Fibroblast of the aortic adventitia (primary cell): ENCODE measurements at places on chromosomes 16 and 17. TPM values are rescaled to one million over a fixed set of nuclear protein-coding genes. Genes with fewer than 3 reads are reported as not detected.
A peak's percentile ranks its signal among the peaks of the same experiment; 100 is the strongest.

Gene KRT15
- total RNA-seq = 0.63 TPM in 1 of 2 replicates, not detected in the other

Gene KCNAB3
- total RNA-seq = 1.3 TPM in 1 of 2 replicates, not detected in the other

Gene CES3
- total RNA-seq = 0.54 TPM in 1 of 2 replicates, not detected in the other

Gene KRT39
- not detected in 2 replicates for total RNA-seq

Gene SLC4A1
- total RNA-seq = not detected in 2 replicates

Gene HOXB7
- 0.18 and 4.7 TPM in 2 replicates for total RNA-seq

DNA sequence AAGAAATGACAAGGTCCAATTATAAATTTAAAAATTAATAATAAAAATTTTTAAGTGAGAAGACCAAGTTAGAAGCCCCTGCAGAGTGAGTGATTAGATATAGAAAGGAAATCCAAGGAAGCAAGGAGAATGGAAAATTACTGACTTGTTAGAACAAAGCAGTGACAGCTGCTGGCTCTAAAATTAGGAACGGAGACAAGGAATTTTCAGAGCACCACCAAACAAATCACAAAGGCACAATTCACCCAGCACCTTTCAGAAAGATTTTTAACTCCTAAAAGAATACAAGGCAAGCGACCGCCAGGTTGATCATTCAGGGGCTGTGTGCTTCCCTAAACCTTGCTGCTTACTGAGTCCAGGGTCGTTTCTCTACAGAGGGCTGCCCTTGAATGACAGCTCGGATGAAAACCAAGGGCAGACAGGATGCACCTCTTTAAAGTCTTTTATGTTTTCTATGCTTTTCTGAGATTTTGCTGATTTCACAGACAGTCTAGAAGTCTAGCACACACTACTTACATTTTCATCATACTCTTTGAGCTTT lies 45.4 kb upstream of the GINS3 start:
- no peak for DNase-seq

DNA sequence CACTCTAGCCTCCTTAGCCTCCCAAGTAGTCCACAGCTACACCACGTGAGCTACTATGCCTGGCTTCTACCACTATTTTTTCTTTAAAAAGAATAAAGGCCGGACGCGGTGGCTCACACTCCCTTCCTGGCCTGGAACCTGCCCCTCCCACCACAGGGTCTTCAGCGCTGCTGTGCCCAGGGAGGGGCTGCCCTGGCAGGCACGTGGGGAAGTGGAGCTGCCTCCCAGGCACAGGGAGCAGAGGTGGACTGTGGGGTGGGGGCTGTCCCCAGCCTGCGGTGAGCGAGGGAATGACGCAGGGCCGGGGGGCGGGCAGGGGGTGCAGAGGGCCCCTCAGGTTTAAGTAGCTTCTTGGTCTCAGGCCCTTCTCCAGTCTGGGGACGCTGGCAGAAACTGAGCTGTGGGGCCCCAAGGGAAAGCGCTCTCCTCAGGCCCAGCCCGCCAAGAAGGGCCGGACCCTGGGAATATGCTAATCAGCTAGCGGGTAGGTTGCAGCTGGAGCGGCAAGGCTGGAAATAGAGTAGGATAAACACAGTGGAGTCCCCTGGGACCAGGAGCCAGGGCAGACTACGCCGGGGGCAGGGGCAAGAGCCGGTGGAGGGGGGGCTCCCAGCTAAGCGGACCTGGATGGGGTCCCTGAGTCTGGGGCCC lies 46.8 kb downstream of the TIMM22 start:
- DNase-seq = no peak

DNA sequence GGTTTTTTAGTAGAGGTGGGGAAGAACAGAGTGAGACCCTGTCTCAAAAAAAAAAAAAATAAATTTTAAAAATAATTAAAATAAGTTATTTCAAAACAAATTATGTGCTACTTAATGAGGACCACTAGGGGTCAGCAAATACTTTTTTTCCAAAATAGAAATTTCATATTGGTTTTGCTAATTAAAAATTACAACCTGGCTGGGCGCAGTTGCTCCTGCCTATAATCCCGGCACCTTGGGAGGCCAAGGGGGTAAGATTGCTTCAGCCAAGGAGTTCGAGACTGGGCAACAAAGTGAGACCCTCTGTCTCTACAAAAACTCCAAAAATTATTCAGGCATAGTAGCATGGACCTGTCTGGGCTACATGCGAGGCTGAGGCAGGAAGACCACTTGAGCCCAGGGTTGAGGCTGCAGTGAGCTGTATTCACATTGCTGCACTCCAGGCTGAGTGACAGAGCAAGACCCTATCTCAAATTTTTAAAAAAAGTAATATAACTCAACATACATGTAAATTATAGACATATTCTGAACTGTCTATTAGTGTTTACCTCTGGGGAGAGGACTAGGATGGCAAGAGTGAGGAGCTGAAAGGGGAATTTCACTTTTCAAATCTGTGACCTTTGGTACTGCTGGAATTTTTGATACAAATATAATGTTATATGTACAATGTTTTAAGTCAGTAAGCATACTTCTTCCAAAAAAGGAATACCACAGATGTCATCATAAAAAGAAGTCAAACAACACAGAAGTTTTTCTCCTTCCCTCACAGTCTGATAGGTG lies 8.1 kb downstream of the MEIOB start:
- DNase-seq = peak; percentile 71

DNA sequence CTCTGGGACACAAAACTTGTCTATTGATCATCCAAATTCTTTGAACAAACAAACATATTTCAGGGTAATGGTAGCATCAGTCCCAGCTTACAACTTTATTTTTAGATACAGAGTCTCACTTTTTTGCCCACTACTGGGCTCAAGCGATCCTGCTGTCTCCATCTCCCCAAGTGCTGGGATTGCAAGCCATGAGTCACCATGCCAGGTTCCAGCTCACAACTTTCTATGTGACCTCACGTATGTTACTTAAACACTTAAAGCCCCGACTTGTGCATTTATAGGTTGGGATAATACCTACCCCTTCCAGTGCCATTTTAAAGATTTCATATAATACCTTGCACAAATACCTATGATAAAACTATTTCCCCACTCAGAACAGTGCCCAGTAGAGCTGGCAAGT lies 42.0 kb upstream of the KSR1 start:
- peak; percentile 12 for DNase-seq

DNA sequence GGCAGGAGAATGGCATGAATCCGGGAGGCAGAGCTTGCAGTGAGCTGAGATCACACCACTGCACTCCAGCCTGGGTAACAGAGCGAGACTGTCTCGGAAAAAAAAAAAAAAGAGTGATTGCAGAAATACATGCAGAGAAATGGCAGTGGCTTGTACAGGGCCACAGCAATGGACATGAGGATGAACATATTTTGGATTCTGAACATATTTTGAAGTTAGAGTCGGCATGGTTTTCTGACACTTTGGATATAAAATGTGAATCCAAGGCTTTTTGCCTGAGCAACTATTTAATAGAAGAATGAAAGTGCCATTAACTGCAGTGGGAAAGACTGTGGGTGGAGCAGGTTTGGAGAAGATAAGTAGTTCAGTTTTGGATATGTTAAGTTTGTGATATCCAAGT lies 35.8 kb downstream of the CPD start:
- DNase-seq = no peak

GRCh38 chr17:35890774-35891155 lies 10.6 kb upstream of the CCL5 start:
- no peak for DNase-seq

- DNase-seq = no peak
Measured at GRCh38 chr16:15788846-15789239, 68.0 kb downstream of the MYH11 start.

GRCh38 chr16:25340973-25341372 lies 83.3 kb upstream of the ZKSCAN2 start:
- no peak for DNase-seq

GRCh38 chr16:29745853-29746345 lies at the start of gene C16orf54:
Gene C16orf54 (minus strand): TSS chr16:29745990. CDS start chr16:29744951, 1,039 bp downstream.
- no peak for DNase-seq

DNA sequence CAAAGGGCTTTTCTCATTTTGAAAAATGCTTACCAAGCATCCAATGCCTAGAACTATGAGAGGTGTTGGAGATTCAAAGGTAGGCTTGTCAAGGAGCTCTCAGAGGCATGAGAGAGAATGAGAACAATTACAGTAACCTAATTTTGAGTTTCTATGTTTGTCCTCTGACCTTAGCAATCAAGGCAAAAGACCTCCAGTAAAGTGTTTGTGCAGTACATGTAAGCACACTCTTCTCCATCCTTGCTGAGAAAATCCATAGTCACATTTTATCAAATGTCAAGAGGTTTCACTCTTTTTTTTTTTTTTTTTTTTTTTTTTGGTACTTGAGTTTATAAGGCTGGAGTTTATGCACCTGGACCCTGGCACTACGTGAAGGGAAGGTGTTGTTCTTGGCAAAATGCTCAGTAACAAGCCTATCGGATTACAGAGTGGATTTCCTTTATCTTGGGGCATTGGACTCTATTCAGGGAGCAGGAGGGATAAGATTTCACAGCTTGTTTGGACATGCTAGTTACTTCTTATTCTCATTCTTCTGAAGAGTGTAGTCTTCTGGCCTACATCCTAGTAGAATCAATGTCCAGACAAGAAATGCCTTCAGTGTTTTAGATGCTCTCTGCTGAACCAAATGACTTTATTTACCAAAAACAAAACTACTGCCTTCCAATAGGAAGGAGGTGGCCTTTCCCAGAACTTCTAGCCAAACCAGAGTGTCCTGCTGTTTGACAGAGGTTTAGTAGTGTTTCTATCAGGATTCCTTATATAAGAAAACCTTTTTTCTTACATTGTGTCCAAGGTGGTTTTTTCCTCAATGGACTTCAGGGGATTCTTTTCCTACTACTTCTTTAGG lies 21.9 kb downstream of the KCNJ2 start:
- peak; percentile 3 for DNase-seq

DNA sequence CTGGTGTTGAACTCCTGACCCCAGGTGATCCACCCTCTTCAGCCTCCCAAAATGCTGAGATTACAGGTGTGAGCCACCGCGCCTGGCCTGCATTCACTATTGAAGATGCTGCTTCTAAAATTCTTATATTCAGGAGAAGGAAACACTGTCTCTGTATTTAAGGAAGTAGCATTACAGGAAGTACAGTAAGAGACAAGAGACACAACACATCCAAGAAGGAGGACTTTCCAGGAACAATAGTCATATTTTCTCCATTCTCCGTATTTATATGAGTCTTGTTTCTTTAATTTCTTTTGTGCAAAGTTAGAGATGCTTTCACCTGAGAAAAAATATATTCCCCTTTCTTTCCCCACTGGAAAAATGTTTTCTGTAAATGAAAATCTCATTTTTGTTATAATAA lies 18.3 kb upstream of the ABCA3 start:
- no peak for DNase-seq

GRCh38 chr16:88783391-88784073 lies 1.5 kb downstream of the PIEZO1 start:
- peak; percentile 30 for DNase-seq

DNA sequence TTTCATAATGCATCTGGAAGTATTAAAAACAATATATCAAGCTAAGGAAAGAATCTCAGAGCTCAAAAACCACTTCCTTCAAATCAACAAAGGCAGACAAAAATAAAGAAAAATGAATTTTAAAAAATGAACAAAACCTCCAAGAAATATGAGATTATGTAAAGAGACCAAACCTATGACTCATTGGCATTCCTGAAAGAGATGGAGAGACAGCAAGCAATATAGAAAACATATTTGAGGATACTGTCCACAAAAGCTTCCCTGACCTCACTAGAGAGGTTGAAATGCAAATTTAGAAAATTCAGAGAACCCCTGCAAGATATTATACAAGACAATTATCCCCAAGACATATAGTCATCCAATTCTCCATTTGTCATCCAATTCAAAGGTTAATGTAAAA lies 311.3 kb upstream of the SOX9 start:
- DNase-seq = no peak

GRCh38 chr17:20999044-20999573 lies 43.7 kb downstream of the USP22 start:
- DNase-seq = peak; percentile 26

GRCh38 chr16:49672753-49673152 lies 183.2 kb downstream of the ZNF423 start:
- DNase-seq = no peak

- DNase-seq = no peak
Measured at GRCh38 chr16:71565812-71566700, 10.8 kb downstream of the TAT start.

DNA sequence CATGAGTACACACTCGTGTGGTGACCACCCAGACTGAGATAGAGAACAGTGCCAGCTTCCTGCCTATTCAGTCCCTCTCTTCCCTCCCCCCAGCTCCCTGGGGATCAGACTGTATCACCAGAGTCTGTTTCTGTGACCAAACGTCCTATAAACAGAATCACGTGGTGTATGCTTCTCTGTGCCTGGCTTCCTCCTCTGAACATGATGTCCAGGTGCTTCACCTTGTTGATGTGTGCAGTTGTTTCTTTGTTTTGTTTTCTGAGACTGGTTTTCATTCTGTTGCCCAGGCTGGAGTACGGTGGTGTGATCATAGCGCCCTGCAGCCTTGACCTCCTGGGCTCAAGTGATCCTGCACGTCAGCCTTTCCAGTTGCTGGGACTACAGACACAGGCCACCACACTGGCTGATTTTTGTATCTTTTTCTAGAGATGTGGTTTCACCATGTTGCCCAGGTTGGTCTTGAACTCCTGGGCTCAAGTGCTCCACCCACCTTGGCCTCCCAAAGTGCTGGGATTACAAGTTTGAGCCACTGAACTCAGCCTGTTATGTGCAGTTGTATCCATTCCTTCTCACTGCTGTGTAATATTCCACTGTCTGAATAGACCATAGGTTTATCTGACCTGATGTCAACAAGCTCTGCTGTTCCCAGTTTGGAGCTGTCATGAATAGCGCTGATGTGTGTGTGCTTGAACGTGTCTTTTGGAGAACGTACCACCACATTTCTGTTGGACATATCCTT lies 28.9 kb upstream of the PRM1 start:
- DNase-seq = no peak

DNA sequence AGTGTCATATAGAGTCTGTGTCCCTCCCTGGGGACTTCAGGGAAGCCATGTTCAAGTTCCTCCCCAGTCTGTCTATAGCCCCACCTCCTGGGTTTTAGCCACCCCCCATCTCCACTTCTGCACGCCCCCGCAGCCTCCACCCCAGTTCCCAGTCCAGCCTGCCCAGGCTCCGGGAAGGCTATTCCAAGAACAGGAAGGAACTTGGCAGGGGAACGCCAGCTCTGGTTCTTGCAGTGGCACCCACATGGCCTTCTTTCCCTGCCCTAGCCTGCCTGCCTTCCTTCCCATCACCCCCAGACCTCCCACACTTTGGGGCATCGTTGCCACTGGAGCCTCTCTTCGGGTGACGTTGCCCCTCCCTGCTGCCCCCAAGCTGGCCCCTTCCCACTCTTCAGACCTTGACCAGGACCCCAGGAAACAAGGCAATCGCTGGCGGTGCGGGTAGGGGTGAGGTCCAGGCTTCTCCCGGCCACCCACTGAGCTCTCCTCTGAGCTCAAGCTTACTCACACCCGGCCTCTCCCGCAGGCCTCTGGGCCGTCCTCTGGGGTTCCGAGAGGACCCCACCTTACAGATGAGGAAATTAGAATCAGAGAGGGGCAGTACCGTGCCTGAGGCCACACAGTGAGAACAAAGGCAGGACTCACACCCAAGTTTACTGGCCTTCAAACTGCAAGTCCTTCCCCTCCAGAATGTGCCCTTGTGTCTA lies 9.2 kb upstream of the CES4A start:
- DNase-seq = no peak
